ENCODE measurements at places on chromosomes 3 and 15.
A peak's percentile ranks its signal among the peaks of the same experiment; 100 is the strongest.

DNA sequence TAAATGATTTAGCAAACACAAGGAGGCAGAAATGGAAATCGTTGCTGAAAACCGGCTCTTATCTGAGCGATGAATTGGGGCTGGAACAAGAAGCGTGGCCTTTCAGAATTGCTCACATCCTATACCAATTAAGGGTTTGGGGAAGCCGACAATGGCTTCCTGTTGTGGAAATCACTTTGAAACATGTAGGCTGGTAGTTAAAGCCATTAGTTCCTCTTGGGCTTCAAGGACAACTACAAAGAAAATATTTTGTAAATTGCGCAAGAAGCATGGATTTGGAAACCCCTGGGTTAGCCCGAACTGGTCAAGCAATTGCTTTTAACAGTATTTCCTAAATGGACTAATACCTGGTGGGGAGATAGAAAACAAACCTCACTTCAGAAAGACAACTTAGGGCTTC lies 182.4 kb downstream of the ADAMTS9 start:
- DNase-seq, result no peak

- DNase-seq, result no peak
Observed at GRCh38 chr3:197337656-197338055, 39.2 kb upstream of the DLG1 start.

GRCh38 chr15:48119277-48119676 lies 1.5 kb upstream of the SLC24A5 start:
- DNase-seq, result no peak

DNA sequence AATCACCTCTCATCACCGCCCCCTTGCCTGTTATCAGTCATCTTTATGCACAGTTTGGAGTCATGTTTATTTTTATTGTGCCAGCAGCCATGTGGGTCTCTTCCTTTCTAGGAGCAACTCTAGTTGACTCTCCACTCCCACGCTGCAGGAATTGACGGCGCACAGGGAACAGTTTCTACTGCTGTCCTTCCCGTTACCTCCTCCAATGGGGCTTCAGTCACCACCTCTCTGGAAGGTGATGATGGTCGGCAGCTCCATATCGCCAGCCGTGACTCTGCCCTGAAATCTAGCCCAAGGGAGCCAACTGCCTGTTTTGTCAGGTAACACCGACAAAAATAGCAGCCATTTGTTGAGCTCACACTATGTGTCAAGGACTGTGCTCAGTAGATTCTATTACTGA lies 35.6 kb upstream of the FAM107A start:
- DNase-seq, result no peak

- DNase-seq, result no peak
Observed at GRCh38 chr15:48427479-48427878, 96.2 kb downstream of the DUT start.

- peak; percentile 29 for DNase-seq
Observed at GRCh38 chr3:13420045-13420830, at the start of gene NUP210. Gene NUP210, minus strand, starts transcription at chr3:13420322. Its CDS starts 96 bp downstream, at chr3:13420226.

- no peak for DNase-seq
Observed at GRCh38 chr3:81218023-81218422, 543.4 kb downstream of the GBE1 start.

GRCh38 chr15:63440265-63440648 lies 58.6 kb upstream of the CA12 start:
- DNase-seq, result no peak

Data from effector memory CD4-positive, alpha-beta T cell (primary cell).